Central memory CD4-positive, alpha-beta T cell (primary cell): ENCODE measurements at places on chromosomes 4 and X.
A peak's percentile ranks its signal among the peaks of the same experiment; 100 is the strongest.

DNA sequence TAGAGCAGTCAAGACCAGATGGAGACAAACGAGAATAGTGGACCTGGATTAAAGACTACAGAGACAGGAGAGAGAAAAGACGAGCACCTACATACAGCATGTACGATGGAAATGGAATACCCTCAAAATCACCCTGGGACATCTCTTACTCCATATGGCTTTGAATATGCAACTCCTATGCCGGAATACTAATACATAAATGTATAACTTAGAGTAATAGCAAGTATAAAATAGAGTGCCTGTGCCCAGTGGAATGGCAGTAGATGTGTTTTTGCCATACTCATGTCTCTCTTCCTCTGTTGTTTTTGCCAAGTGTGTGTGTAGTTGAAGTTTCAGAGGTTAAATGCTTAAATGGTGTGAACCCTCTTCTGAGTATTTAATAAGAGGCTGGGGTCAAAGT is 39.8 kb upstream of the LIMCH1 start:
- DNase-seq: no peak

- DNase-seq: no peak
These were observed 31.1 kb downstream of the NHSL2 start for GRCh38 chrX:71941776-71942175.

DNA sequence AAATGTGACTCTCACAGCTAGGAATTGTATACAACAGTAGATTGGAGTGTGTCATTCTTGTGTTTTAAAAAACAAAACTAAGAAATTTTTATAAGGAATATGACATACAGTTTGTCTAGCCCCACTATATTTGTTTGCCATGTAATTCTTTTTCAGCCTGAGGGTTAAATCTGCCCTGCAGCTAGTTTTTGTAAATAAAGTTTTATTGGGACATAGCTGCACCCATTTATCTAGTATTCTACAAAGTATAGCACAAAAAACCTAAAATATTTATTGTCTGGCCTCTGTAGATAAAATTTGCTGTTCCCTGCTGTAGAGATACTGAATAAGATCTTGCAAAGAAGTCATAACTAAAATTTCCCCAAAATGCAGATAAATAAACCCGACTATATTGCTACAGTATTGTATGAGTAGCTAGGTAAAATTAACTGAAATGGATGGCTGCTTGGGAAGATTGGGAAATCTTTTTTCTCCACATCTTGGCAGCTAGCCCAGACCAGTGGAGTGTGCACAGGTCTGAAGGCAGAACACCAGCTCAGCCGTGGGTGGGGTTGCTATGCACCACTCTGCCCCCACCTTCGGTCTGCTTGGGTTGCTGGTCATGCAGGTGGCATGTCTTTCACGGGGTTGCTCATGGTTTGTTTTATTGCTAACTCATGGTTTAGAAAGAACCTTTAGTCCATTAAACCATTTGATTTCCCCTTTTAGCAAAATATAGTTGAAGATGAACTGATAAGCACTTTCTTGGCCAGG is 127.9 kb downstream of the KLHL8 start:
- no peak for DNase-seq

GRCh38 chrX:68719181-68719903 is 71.9 kb downstream of the STARD8 start:
- no peak for DNase-seq

GRCh38 chr4:145375416-145375815 is 106.2 kb upstream of the SMAD1 start:
- no peak for DNase-seq

GRCh38 chr4:125522588-125522987 is 207.8 kb downstream of the FAT4 start:
- no peak for DNase-seq

- DNase-seq: no peak
These were observed 61.0 kb downstream of the BEX3 start for GRCh38 chrX:103437147-103437873.

GRCh38 chrX:13000301-13000811 is 25.4 kb downstream of the TMSB4X start:
- DNase-seq: peak; percentile 57

DNA sequence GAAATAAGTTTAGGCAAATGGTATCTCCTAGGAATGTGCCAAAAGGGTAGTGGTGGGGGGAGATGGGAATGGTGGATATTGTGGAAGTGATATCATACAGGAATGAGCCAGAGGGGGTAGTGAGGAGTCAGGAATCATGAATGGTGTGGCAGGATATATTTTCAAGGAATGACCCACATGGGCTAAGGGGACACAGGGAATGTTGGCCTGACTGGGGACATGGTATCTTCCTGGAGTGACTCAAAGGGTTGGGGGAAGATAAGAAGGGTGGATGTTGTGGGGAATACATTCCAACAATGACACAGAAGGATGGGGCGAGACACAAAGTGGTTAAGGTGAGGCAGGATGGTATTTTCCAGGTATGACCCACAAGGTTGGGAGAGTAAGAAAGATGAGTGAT is 60.6 kb downstream of the MAOA start:
- no peak for DNase-seq

DNA sequence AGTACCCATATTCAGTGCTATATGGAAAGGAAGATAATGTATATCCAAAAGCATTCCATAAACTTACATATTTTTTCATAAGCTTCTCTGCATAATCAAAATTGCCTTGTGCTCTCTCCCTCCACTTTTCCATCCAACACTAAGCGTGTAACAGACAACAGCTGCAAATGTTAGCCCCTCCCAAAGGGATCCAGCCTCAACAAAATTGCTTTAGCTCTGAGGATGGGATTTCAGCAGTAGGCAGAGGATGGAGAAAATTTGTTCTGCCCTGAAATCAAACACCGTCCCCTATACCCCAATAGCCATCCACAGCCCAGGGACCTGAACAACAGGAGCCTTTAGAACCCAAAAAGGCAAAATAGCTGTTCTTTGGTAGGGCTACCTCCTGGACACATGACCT is 28.8 kb upstream of the FGF13 start:
- no peak for DNase-seq

DNA sequence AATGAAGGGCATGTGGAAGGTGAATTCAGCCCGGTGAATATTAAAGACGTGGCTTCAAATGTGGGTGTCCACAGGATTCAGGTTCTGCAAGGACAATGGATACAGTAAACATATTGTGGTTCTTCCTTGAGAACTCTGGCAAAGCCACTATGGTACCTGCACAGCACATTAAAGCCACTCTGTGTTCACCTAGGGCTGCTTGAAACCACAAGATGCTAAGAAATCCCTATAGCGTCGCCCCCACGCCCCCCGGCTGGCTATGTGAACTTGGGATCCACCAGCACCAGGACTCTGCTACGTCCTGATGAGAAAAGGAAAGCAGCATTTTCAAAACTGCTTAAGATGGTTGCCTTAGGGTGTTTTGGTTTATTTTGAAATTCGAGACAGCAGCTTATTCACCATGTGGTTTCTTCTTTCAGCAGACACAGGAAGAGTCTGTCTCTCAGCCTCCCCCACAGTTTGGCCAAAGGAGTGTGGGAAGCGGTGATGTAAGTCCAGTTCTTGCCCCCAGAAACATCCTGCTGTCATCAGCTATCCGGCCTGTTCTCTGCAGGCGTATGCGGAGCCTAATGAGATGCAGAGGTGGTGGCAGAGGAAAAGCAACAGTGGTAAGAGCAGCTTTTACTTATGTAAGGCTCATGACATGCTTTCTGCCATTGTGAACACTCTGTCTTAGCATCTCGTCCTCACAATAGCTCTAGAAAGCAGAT is 111.5 kb downstream of the AFAP1 start:
- peak; percentile 66 for DNase-seq

DNA sequence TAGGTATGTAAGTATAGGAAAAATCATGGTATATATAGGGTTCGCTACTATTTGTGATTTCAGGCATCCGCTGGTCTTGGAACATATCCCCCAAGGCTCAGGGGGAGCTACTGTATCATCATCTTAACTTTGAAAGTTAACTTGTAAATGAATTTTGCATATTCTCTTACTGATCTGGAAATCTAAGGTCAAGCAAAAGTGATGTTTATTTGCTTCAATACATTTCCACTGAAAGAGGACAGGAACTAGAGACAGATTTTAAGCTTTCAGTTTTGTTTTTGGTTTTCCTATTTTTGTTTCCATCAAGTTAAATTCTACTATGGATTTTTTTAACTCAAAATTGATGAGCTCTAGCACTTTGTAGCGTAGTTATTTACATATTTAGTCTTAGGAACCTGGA is 56.2 kb downstream of the NAF1 start:
- no peak for DNase-seq

DNA sequence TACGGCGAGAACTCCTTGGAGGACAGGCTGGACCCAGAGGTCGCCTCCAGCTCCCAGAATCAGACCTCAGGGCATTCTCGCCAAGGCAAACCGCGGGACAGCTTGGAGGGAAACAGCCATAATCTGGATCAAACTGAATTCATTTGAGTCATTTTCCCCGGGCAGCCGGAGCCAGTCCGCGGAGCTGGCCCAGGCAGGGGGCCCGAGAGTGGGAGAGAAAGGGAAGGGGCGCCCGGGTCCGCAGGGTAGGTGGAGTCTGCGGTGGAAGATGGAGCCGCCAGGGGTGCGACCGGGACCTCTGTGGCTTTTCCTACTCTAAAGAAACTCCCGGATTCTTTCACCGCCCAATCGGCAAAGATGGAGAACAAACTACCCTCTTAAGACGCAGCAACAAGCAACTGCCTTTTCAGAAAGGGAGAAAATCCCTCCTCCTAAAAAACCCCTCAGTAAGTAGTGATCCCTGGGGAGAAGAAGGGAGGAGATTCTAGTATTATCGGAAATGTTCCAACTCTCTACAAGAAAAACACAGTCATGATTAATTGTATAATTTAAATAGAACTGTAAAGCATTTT is 5.2 kb downstream of the NKX3-2 start:
- no peak for DNase-seq

- DNase-seq: no peak
These were observed 6.1 kb upstream of the HCCS start for GRCh38 chrX:11105080-11105479.

- no peak for DNase-seq
These were observed 711.8 kb upstream of the FAM241A start for GRCh38 chr4:111433441-111433840.

- no peak for DNase-seq
These were observed 1720.2 kb downstream of the PCDH7 start for GRCh38 chr4:32440391-32440790.

DNA sequence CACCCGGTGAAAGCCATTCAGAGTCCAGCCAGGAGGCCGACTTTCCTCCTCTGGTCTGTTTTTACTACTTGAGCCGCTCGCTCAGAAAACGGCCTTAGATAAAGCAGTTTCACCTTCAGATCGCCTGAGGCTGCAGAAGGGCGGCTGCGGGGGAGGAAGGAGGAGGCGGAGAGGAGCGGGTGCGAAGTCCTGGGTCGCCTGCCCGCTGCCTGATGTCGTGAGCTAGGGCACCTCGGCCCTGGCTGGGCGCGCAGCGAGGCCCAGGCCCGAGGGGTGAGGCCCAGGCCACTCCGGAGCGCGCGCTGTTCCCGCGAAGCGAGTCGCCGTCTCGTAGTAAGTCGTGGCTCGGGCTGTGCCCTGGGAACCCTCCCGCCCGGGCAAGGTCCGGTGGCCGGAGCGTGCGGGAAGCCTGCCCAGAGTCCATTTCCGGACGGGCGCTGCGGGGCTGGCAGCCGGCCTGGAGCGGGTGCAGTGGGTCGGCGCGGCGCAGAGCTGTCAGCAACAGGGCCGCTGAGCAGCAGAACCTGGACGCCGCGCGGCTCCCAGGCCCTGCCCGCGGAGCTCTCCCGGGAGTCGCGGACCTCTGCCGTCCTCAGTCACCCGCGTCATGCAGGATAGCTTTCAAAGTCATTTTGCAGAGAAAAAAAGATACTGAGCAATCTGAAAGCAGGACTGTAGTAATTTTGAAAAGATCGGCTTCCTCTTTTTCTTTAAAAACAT is 18.6 kb downstream of the TRIM2 start:
- DNase-seq: peak; percentile 15

GRCh38 chr4:3384771-3385710 is 56.7 kb upstream of the HGFAC start:
- no peak for DNase-seq

DNA sequence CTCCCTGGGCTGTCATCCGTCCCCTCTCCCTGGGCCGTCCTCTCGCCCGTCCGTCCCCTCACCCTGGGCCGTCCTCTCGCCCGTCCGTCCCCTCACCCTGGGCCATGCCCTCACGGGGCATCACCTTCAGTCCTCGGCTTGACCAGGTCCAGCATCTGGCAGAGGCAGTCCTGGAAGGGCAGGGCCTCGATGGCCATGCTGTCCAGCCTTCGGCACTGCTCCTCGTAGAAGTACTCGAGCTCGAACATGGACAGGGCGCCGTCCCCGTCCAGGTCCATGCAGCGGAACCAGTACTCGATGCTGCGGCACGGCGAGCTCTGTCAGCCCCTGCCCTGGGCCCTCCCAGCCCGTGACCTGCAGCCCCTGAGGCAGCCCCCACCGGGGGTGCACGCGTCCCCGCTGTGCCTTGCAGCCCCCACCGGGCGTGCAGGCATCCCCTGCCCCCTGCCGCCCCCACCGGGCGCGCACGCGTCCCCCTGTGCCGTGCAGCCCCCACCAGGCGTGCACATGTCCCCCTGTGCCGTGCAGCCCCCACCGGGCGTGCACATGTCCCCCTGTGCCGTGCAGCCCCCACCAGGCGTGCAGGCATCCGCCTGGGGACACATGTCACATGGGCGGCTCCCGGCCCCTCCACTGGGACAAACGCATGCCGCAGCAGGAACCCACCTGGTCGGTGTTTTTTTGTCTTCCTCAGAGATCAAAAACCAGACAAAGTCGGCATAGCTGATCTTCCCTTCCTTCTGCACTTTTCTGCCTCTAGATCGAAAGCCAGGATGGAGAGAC is 22.2 kb upstream of the GTPBP6 start:
- no peak for DNase-seq

DNA sequence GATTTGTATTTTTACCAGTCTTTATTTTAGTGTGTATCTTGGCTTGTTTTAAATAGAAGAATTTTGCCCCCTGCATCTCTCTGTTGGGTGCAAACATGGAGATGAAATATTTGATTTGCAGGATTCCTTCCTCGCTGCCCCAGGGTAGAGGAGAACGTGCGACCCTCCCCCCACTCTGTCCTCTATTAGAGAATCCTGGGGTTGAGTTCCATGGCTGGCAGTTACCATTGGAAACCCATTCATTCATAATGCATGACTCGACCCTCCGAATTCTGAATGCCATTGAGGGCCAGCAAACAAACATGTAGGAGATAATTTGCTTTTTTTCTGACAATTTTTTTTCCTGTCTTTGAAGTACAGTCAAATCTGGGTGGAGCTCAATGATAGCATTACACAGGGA is 53.7 kb downstream of the TRIM2 start:
- no peak for DNase-seq

GRCh38 chr4:10461091-10461849 is 4.0 kb upstream of the ZNF518B start:
- peak; percentile 76 for DNase-seq
